NCI-H774 (cell line): ENCODE measurements at places on chromosomes 4 and X.

DNA sequence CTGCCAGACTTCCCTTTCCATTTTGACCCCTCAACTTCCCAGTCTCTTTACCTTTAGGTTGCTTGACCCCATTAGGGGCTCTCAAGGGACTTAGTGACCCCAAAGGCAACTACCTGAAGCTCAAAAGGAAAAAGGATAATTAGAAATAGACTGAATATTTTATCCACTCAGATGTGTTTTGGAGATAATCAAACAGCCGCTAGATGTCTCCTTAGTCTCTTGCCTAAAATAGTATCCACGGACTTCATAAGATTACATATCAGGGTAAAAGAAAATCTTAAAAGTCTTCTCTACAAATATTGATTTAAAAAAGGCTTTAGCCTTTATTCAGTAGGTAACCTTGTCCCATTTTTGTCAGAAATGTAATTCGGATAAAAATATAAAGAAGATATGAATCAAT lies 21.0 kb upstream of the RHOXF2 start:
- no peak for DNase-seq

GRCh38 chr4:97216046-97216445 lies 927.2 kb downstream of the STPG2 start:
- no peak for DNase-seq

DNA sequence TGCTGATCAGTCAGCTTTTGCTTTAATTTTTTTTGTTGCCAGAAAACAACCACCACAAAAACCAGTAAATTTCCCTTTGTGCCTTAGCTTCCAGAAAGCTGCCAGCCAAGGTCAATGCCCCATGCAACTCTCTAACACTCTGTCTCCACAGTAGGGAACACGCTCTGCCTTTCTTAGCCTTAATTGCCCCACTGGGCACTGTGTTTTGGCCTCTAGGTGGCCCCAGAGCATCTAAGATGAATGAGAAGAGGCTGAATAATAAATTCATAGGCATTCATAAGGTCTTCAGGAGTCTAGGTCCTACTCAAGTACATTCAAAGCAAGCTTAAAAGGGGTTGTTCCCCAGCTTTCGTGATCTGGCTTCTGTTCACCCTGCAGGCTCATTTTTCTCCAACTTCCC lies 57.7 kb upstream of the PASD1 start:
- DNase-seq, result no peak

DNA sequence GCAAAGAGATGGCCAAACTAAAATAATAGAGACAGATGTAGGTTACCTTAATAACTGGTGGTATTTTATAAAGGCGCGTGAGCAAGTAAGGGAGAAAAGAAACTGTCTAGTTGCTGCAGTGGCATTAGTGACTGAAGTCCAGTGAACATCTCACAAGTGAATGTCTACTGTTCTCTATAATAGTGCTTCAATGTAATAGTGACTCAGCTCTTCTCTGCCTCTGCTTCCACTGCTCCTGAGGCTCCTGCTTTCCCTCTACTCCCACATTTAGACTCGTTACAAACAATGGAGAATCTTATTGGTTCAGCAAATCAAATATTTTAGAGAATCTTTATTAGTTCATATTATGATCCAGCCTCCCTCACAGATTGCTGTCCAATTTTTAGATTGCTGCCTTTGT lies 779.1 kb upstream of the HTR2C start:
- no peak for DNase-seq

DNA sequence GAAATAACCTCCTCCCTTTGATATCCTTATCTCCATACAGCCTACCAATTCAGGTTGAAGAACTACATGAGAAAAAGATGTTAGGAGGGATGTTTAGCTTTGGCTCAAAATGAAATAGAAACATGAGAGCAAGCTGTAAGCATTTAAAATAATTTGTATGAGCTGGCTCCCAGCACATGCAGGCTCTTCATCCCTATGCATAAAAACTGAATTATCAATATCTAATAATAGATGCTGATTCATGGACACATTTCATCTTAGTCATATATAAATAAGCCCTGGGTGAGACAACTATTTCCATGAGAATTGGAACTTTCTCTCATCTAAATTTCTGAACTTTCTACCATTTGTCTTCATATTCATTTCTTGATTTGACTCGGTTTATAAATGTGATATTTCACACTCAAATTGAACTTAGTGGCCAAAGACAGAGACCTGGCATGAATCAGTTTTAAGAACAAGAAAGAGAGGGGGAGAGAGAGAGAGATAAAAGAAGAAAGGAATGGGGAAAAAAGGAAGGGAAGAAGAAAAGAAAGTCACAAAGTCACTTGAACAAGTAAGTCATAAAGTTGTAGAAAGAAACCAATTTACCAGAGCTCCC lies 48.9 kb upstream of the GPR174 start:
- DNase-seq, result no peak

GRCh38 chr4:130359542-130359941 lies 1263.6 kb downstream of the C4orf33 start:
- no peak for DNase-seq

DNA sequence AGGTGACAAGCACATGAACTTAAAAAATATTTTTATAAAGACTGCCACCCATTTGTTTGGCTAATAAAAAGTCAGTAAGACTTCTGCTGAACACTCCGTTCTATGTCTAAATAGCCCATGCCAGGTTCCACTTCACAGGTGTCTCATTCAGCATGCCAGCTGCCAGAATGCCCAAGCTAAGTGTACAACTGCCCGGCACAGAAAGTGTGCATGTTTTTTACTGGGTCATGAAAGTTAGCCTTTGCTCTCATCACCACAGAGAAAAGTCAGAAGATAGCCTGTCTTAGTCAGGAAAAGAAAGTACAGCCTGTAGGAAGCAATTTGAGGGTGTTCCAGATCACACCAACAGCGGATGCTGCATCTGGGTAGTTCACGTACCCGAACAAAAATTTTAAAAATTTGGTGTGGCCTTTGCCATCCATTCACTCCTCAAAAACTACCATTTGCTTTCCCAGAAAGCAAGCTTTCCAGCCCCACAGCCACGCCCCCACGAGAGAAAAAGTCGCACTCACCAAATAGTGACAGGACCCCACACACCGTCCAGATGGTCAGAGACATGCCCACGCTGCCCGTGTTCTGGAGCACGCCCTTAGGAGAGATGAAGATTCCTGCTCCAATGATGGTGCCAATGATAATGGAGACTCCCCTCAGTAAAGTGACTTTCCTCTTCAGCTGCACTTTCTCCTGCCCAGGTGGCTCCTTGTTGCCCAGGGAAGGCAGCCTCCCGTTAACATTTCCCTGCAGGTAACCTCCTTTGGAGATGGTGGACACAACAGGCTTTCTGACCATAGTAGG lies 671 bp downstream of the SLC7A11 start:
- no peak for DNase-seq

DNA sequence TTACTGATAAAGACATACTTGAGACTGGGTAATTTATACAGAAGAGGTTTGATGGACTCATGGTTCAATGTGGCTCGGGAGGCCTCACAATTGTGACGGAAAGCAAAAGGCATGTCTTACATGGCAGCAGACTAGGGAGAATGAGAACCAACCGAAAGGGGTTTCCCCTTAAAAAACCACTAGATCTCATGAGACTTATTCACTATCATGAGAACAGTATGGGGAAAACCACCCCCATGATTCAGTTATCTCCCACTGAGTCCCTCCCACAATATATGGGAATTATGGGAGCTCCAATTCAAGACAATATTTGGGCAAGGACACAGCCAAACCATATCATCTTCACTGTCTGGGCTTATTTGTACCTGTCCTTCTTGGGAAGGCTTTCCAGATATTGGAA lies 22.8 kb upstream of the MUC7 start:
- no peak for DNase-seq

GRCh38 chr4:111631215-111631999 lies 513.8 kb upstream of the FAM241A start:
- DNase-seq, result no peak

- no peak for DNase-seq
These were observed 19.6 kb upstream of the PLXNB3 start for GRCh38 chrX:153744210-153745066.

DNA sequence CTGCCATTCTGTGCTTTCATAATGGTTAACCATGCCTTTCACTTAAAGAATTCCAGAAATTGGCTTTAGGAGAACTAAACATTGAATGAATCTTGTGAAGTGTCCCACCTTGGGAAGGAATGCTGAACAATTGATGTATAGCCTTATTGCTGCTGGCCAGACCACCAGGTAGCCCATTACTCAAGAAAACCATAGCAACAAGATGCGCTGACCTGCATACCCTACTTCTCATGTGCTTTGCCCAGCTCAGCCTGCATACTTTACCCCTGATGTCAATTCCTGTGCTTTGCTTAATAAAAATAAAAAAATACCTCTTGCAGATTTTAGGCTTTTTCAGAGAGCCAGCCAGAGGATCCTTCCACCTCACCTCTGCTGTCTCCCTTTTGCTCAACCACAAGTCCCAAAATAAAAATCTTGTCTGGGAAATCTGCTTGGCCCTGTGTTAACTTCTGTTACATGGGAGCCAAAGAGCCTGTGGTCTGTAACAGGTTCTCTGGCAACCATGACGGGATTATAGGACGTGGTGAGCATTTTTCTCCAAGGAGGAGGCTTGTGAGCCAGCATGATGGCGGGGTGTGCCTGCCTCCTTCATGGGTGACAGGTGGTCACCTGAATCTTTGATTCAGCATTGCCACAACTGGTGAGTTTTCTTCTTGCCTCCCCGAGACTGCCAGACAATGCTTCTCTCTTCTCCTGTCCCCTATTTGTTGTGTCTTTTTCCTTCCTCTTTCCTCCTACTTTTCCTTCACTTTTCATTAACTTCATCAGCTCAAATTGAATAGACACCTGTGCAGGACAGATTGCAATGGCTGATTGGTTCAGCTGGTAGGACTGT lies 106.8 kb downstream of the ARSJ start:
- DNase-seq, result no peak

GRCh38 chrX:16665089-16665488 lies 15.1 kb downstream of the S100G start:
- no peak for DNase-seq
